ENCODE measurements at places on chromosomes 7 and 10. TPM values are rescaled to one million over a fixed set of nuclear protein-coding genes. Genes with fewer than 3 reads are reported as not detected.

The FAM131B gene
- total RNA-seq = 1.0 TPM

The TBXAS1 gene
- total RNA-seq = 9.9 TPM

The MAT1A gene
- not detected for total RNA-seq

The VSTM4 gene
- total RNA-seq = 40.7 TPM

The GRID2IP gene
- not detected for total RNA-seq

The CAV2 gene
- 35.0 TPM for total RNA-seq

The AKR1C2 gene
- total RNA-seq = 4.2 TPM

The CDHR1 gene
- under 0.01 TPM for total RNA-seq

The NFE2L3 gene
- under 0.01 TPM for total RNA-seq

The ADAMTS14 gene
- 5.7 TPM for total RNA-seq

The C7orf57 gene
- total RNA-seq = not detected

The ASZ1 gene
- not detected for total RNA-seq

The COBL gene
- total RNA-seq = 53.2 TPM

The PNLIPRP1 gene
- not detected for total RNA-seq

The RPEL1 gene
- not detected for total RNA-seq

The ITGA8 gene
- 9.4 TPM for total RNA-seq

The GRID1 gene
- 2.1 TPM for total RNA-seq

The XRCC2 gene
- 1.6 TPM for total RNA-seq

The SPDYE9 gene
- total RNA-seq = not detected

The EBLN1 gene
- under 0.01 TPM for total RNA-seq

The UBN2 gene
- total RNA-seq = 11.5 TPM

The FKBP6 gene
- total RNA-seq = under 0.01 TPM

The TEX36 gene
- total RNA-seq = not detected

The LRRC18 gene
- total RNA-seq = under 0.01 TPM

The SPDYE18 gene
- not detected for total RNA-seq

The AOC1 gene
- total RNA-seq = under 0.01 TPM

The VAX1 gene
- total RNA-seq = not detected

The JAKMIP3 gene
- total RNA-seq = under 0.01 TPM

The TSPAN13 gene
- 39.1 TPM for total RNA-seq

The ZNF488 gene
- 1.6 TPM for total RNA-seq

The NEURL1 gene
- total RNA-seq = 12.0 TPM

The INSYN2A gene
- total RNA-seq = under 0.01 TPM

The PRTFDC1 gene
- 6.8 TPM for total RNA-seq

The DEPP1 gene
- 12.5 TPM for total RNA-seq

The SPDYE1 gene
- not detected for total RNA-seq

The AEBP1 gene
- total RNA-seq = 32.4 TPM

The SHH gene
- not detected for total RNA-seq

The PIK3CG gene
- 5.2 TPM for total RNA-seq

The GPER1 gene
- total RNA-seq = 5.2 TPM

The HYAL4 gene
- total RNA-seq = under 0.01 TPM

The LRRC4 gene
- 1.0 TPM for total RNA-seq

The TRIL gene
- total RNA-seq = 15.1 TPM

The PDGFA gene
- total RNA-seq = 44.4 TPM

The GPR15LG gene
- not detected for total RNA-seq

The ADIRF gene
- 11.5 TPM for total RNA-seq

The EVX1 gene
- not detected for total RNA-seq

The DRGX gene
- not detected for total RNA-seq

The AGR3 gene
- not detected for total RNA-seq

The HOXA10 gene
- 13.6 TPM for total RNA-seq
